AML-193 (cell line): ENCODE measurements at places on chromosomes 5 and 9.

DNA sequence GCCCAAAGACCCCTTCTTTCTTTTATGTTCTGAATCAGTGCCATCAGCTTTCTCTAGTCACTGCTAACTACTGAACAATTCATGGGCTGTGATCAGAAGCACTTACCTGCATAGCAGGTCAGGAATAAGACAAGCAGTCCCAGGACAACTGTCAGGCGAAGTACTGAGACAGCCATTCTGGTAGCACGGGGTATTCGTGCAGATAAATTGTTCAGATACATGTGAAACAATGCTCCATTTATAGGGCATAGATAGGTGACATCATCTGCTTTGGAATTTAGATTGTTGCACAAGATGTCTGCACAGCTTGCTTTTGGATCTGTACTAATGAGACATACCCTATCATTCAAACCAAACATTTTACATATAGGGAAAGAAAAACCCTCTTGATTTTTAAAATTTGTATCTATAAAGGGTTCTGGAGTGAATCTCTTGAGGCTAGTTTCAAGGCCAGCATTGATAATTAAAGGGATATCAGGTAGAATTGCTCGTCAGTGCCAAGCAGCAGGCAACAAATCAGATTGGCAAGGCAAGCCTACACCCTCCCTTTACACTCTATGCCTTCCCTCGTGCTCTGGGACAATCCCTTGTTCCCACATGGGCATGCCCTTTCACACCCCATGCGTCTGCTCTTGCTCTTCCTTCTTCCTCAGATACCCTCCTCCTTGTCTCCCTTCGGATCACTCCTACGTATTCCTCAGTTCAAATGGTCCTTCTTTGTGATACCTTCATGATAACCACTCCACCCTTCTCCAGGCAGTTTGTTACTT is at the start of gene C5orf46:
Gene C5orf46, minus strand, starts transcription at position 213 of the 770 bp plus-strand sequence. Its CDS starts 37 bp downstream, at position 176.
- no peak for DNase-seq

GRCh38 chr5:66307647-66308241 is 163.6 kb downstream of the SREK1 start:
- DNase-seq: peak; percentile 59

DNA sequence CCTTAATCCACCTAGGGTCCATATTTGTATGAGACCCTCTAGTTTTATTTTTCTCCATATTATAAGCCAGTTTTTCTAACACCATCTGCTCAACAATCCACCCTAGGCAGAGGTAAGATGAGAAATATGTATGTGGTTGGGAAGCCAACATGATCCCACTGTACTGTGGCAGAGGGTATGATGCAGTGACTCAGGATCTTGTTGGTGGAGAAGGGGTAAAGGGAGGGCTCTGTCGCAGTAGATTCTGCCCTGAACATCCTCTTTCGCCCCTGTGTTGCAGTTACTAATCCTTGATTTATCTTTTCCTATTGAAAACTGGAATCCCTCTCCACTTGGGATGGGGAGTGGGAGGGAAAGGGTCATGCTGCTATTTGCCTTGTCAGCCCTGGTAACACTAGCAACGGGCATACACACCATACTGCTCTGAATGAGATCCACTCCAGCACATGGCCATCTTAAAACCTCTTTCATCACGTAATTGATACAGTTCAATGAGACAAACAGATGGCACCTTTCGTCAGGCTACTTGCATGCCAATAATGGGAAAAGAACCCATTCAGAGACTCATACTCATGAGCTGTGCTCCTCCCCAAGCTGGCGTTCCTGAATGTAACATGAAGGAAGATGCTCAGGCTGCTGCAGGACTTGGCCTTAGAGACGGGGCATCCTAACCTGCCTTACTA is 63.0 kb downstream of the ADAMTS12 start:
- DNase-seq: no peak

DNA sequence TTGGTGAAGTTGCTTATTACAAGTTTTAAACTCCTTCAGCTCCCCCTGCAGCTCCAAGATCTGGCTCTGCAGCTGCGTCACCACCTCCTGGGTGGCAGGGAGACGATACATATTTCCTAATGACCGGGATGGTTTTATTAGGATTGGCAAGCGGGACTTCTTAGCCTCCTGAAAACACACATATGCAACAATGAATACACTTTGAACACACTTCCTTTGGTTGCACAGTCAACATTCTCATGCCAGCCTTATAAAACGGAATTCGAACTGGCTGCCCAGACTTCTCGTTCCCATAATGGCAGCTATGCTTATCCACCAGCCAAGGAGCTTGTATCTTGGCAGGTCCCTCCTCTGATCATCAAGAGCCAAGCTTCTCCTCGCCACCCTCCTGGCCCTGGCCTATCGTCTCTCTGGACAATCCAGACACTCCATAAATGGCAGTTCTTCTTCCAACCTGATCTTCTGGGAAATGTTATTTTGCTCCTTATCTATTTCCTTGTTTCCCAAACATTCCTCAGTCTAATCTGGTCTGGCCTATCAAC is 131.9 kb downstream of the CDK5RAP2 start:
- DNase-seq: no peak

DNA sequence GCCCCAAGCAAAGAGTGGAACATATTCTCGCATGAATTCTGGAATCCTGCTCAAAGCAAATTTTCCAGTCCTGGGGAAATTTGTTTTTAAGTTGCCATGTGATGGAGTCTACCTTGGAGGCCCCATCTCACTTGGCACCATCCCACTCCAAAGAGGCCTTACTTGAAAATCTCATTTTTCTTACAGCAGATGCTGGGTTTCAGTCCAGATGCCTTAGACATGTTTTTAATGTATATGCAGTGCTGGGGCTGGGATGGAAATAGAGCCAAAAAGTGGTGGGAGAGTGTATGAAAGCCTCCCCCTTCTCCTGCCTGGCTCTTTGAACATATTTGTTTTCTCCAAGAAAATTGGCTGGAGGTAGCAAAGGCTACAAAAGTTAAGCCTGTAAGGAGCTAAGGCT is 493.7 kb downstream of the ENC1 start:
- no peak for DNase-seq

DNA sequence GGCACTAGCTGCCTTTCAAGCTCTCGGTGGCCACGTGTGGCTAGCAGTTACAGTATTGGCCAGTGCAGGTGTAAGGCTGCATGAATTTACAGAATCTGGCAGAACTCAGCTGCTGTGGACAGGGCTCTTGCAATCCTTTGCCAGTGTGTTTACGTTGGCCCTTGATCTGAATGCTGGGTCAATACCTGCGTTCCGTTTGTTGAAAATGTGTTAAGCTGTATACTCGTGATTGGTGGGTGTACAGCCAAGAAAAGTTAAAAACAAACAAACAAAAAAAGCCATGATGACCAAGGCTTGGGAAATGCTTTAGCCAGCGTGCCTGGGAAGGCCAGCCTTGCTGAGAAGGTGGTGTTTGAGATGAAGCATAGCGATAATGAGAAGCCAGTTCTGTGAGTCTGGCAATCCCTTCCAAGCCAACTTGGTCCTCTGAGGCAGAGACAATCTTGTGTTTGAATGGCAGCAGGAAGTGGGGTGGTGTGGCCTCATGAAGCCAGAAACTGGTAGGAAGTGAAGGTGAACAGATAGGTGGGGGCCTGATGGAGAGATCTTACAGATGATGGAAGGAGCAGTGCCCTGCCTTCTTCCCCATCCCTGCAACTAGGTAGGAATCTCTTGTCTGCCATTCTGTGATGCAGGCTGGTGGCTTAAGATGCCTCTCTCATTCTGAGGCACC is 820 bp upstream of the CFAP90 start:
- no peak for DNase-seq

GRCh38 chr5:126969548-126969947 is 60.8 kb downstream of the MARCHF3 start:
- peak; percentile 33 for DNase-seq

DNA sequence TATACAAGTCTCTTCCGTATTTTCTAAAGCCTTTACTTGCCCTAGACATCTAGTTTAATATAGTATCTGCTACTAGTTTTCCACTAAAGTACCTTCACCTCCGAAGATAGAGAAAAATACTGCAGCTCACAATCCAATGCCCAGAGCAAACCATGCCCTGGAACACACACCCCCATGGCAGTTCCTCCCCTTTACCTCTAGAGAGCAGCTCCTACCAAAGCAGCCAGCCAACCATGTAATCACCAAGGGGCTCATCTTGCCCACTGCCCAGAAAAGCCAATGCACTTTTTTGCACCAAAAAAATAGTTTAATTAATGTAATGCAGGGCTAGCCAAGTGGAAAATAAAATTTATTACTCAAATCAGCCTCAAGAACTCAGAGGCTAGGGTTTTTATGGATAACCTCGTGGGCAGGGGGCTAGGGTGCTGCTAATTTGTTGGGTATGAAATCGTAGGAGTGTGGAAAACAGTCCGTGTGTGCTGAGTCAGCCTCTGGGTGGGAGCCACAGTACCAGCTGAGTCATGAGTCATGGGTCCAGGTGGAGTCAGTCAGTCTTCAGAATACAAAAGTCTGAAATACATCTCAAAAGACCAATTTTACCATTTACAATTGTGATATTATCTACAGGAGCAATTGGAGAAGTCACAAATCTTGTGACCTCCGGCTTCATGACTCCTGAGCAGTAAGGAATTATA is 120.1 kb upstream of the ACO1 start:
- DNase-seq: no peak

DNA sequence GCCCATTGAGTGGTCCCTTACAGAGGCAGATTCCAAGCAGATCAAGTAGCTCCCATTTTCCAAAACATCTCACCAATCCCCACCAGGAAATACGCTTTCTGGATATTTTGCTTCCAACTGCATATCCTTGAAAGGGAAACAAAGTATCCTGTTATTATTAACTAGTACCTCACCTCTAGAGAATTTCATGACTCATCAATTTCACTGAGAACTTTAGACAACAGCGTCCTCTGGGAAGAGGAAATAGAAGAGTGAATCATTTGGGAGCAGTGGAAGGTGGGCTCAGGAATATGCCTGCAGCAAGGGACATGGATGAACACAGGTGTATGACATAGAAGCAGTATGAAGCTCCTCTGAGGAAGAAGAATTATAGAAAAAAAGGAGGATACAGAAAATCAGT is 186.7 kb downstream of the MARCHF11 start:
- DNase-seq: no peak

DNA sequence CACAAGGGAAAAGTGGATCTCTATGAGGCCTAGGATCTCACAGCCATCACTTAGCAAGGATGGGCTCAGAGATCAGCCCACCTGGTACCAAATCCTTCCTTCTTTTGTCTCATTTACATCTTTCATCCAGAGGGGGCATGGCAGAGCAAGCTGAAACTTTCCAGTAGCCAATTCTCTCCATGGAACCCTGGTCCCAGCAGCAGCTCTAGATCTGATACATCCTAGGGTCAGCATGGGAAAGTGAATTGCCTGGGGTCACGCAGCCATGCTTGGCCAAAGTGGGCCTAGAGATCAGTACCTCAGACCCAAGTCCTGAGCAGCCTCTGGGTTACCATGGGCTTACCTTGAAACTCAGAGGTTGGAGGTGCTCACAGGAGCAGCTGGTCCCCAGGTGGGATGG is 170.5 kb downstream of the GABBR2 start:
- DNase-seq: no peak

DNA sequence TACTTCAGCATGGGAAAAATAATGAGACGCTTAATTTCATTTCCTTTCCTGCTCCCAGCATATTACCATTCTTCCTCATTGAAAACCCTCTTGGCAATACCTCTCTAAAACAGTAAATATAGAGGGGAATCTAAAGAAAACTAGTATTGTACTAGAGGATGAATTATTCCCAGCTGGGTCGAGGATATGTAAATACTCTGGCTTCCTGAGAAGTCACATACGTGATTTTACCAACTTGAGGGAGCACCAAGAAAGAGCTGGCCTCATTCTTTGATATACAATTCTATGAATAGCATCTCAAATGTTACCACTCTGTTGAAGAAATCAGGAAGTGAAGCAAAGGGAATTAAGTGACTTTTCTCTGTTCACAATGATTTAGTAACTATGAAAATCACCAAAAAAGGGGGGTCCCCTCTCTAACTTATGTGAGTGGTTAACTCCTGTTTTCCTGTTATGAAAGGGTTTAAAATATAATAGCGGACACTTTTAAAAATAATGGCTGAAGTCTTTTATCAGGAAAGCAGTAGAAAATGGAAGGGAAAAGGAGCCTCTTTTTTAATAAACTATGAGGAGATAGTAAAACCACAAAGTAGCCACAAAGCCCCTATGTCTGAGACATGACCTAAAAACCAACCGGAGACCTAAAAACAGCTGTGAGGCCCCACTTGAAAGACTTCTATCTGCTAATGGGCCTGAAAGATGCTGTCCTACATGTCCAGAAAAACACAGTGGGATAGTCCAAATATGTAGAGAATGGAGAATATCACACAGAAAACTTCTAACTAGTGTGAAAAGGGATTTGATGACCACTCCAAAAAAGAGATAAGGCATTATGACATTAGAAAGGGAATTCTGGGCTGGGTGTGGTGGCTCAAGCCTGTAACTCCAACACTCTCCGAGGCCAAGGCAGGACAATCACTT is 42.6 kb downstream of the LPAR1 start:
- DNase-seq: no peak

DNA sequence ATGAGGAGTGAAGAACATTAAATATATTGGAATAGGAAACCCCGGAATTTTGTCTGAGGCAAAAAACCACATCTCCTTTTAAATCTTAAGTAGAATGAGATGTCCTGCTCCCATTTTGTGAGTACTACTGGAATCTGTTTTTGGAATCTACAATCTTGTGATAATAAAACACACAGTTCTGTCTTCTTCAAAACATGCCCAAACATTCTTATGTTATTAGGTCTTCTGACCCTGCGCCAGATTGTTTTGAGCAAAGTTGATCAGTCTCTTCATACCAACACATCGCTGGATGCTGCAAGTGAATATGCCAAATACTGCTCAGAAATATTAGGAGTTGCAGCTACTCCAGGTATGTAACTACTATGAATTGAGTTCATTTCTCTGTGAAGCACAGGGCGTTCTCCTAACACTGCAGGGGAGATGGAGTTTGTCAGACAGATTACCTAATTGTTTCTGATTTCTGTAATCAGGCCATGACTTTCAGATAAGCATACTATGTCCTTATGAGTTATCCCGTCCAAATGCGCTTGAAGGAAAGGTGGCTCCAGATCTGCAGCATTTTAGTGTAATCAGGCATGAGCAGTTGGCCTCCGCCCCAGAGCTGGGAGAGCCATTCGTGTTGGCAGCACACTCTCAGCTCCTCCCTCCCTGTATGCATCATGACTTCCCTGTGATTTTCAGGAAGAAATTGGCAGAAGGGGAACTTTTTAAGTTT is 88.0 kb downstream of the NLN start:
- DNase-seq: no peak

- no peak for DNase-seq
Measured at GRCh38 chr5:78809444-78809843, 160.9 kb upstream of the LHFPL2 start.

DNA sequence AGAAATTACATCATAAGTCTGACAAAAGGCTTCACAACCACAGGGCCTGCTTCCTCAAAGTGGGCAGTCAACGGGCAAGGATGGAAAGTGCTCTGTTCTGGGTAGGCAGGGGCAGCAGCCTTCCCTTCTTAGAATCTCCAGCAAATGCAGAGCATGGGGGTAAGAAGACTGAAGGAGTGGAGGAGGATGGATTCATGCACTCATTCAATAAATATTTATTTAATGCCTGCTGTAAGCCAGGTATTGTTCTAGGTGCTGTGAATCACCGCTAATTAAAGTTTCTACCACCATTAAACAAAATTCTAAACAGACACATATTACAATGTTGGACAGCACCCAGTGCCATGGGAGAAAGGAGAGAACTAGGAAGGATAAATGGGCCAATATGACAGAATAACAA is 195.6 kb downstream of the ELAVL2 start:
- DNase-seq: no peak

GRCh38 chr5:149223081-149223848 is 48.4 kb upstream of the AFAP1L1 start:
- no peak for DNase-seq
